ENCODE measurements at places on chromosomes 11 and 22.

- DNase-seq, result no peak
Observed at GRCh38 chr22:44391481-44392445, 79.0 kb upstream of the SHISAL1 start.

GRCh38 chr11:94125407-94126115, 3.1 kb upstream of the PANX1 start:
- DNase-seq, result no peak

- no peak for DNase-seq
Observed at GRCh38 chr11:75158696-75159150, 7.8 kb downstream of the SLCO2B1 start.

- no peak for DNase-seq
Observed at GRCh38 chr11:1760351-1761109, 3.2 kb downstream of the CTSD start.

GRCh38 chr11:206526-207207, 532 bp downstream of the BET1L start:
- no peak for DNase-seq

Measured in naive thymus-derived CD8-positive, alpha-beta T cell (primary cell).